ENCODE measurements at places on chromosomes 1 and 21.

DNA sequence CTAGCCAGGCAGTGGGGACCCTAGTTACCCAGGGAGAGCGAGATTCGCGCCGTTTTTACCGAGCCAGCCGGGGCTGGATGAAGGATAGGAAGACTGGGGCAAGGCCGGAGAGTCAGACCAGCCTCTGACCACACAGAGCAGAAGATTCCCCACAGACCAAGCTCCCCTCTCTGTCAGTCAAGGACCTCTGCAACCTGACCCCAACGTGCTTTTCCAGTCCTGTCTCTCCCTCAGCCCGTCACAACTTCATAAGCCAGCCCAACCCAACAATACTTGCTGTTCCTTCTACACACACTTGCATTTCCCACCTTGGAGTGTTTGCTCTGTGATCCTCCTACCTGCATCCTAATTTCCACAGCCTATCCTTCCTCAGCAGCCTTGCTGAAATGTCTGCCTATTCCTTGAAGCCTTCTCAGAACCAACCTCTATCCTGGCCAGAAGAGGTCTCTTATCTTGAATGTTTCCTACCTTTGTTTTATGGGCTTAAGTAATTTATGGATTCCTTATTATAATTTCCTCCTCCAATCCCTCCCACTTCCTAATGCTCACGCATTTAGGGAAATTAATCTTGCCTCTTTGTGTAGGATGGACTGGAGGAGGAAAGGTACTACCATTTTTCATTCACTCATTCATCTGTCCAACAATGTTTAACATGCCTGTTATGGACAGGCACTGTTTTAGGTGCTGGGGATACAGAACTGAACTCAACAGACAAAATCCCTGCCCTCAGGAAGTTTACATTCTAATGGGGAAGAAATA lies at the start of gene GSTM3:
TSS of gene GSTM3 (minus strand) at position 424 of the 759 bp plus-strand sequence. CDS start 751 bp downstream, outside the sequence.
- no peak for DNase-seq

DNA sequence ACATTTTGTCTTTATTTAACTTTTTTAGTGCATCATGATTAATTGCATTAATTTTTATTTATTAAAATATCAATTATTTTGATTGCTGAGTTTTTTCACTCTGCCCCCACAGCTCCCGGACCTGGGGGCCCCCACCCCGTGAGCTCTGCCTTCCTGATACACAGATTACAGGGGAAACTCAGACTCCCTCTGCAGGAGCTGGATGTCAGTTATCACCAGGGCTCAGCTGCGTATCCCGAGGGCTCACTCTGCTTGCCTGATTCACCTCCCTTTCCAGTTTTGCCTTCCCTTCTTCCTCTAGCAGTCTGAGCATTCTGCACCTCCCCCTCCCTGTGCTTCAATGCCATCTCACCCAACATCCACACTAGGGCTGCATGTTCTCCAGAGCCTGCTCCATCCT lies 98.2 kb downstream of the ATP1A1 start:
- DNase-seq, result no peak

DNA sequence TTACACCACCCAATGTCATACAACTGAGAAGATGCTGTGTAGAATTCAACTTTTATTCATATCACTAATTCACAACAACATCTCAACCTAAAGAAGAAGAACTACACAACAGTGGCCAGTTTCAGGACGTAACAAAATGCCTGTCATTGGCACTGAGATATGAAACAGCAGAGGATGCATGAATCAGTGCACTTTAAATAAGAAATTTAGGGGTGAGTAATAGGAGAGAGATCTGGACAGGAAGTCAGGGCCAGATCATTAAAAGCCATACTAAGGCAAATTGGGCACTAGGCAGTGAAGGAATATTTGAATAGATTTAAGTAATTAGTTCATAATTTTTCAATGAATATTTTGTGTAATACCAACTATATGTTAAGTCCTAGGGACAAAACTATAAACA lies 510.5 kb downstream of the PLPP3 start:
- DNase-seq, result no peak

DNA sequence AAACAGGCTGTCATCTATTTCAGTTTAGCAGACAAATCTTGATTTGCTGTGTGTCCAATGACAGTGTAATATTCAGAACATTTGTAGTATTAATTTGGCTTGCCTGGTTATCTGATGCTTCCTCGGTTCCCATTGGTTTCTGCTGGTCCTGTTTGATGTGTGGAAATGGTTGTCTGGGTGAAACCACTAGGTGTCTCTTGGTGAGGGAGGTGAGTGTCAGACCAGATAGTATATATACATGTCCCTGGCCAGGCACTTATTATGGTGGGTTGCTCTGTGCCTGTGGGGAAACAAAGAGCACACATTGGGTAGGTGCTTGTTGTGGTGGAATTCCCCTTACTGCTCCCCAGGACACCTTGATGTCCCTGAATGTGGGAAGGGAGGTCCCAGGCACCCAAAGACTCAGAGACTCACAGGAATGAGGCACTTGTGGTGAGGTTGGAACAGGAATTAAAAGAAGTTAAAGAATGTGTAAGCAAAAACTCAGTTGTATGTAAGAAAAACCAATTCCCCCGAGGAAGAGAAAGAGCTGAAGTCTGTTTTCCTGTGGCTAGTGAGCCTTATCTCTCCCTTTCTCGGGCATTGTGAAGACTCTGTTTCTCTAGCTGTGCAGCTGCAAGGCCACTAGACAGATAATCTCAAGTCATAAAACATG lies 1519.1 kb downstream of the BRINP3 start:
- DNase-seq, result no peak

- no peak for DNase-seq
These were observed 312.9 kb downstream of the NFIA start for GRCh38 chr1:61395146-61395800.

DNA sequence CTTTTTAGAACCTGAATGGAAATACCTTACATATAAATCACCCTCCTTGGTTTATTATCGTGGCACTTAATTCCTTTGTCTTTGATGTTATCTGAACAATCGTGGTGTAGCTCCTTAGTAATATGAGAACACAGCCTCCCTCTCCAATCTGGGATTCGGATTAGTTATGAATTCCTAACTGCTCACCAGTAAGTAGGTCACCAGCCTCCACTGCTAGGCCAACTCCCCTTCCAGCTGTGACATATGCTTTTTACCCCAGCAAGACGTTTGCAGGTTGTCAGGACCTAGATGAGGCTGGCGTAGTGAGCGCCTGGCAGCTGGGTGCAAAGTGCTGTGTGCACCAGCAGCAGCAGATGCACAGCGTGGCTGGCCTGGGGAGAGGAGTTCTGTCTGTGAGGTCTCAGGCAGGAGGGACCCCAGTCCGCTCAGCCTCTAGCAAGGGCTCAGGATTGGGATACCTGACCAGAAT lies 38.2 kb downstream of the NTPCR start:
- peak; percentile 53 for DNase-seq

- no peak for DNase-seq
These were observed 868 bp downstream of the C1orf21 start for GRCh38 chr1:184387476-184388318.

Data from mesenteric fat pad (tissue), 1 donor.